EL (cell line): ENCODE measurements at places on chromosomes 11 and 22.
A peak's percentile ranks its signal among the peaks of the same experiment; 100 is the strongest.

DNA sequence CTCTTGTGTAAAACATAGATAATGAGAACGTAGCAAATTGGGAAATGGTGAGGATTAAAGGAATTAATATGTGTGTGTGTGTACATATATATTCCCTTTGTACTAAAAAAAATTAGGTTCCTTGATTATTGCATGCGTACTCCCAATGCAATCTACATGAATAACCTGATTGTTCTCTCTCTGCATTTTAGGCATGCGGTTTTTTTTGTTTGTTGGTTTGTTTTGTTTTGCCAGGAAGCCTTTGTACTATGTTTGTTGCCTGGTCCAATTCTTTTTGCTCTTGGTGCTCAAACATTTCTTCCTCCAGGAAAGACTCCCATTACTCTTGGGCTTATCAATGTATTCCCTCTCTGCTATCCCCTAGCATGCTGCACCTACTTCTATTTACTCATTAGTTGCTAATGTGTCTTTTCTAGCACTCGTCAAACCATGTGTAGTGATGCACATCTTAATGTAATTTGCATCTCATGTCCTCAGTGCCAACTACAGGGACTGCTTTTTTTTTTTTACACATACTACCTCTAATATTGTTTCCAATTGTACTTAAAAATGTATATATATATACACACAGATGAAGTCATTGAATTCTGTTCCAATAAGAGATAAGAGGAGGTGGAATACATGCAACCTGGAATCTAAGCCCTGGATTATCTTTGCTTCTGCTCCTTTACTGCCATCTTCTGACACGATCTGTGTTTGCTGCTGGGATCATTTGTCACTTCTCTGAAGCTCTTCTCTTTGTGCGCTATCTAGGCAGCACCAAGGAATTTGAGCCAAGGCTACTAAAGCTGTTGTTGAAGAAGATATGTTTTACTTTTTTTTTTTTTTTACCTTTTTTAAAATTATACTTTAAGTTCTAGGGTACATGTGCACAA is 197.2 kb upstream of the ANO3 start:
- no peak for DNase-seq

DNA sequence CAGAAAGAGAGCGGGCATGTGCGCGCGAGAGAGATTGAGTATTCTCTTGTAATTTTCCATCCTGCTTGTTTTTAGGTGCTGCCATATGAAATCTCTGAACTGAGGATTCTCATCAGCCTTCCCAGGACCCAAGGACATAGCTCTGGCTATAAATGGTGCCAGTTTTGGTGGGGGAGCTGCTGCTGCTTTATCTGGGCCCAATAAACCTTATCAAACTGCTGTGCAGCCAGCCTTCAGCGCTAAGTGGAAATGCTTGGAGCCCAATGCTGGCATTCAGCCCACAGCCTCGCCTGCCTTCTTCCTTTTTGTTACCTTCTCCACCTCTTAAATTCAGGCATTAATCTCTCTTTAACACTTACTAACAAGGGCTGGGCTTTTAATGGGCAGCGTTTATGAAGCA is 2.4 kb upstream of the ZBTB16 start:
- DNase-seq: no peak

DNA sequence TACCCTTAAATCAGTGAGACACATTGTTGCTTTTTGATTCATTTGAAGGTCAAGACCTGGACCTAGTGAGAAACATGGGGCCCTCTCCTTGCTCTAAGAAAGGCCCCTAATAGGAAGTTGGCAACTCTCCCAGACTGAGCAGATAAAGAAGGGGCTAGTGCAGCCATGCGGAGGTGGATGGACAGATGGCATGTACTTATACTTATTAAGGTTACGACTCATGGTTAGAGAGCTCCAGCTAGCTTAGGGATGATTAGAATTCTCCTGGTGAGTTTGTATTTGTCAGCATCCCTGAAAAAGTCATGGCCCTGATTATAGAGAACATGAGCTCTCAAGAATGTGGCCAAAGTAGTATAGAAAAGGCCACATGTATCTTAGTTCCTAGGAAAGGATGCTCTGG is 112.1 kb upstream of the BDNF start:
- DNase-seq: peak; percentile 69

GRCh38 chr22:43859621-43860020 is 2.7 kb downstream of the SULT4A1 start:
- no peak for DNase-seq

DNA sequence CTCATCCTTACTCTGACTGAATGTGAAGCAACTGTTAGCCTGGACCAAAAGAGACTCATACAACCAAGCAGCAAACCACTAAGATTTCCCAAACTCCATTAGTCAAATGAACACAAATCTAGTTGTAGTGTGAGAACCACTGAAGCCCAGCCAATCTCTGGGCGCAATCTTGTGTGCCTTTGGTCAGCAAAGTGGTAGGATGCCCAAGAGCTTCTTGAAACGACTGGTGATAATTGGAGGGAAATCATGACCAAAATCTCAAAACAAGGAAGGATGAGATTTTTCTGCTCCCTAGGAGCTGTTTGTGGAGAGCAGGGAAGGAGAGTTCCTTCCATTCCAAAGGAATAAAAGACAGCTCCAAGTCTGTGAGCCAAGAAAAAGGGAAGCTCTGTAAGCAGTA is 24.0 kb downstream of the F2 start:
- no peak for DNase-seq

- DNase-seq: peak; percentile 27
Observed at GRCh38 chr11:14318581-14318981, 40.4 kb downstream of the RRAS2 start.

DNA sequence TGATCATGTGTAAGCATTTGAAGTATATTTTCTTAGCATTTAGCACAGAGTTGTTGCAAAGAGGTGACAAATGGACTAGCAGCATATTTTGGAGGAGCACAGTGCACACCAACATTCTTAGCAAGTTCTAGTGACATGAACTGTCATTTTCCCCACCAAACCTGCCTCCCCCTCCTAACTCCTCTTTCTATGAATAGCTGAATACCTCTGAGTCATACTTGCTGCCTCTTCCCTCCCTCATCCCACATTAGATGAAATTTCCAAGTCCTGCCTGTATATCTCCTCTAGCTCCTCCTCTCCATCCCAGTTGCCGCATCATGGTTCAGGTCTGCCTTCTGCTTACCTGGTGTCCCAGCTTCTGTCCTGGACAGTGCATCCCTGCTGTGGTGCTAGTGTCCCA is 7.2 kb downstream of the OSBP2 start:
- DNase-seq: peak; percentile 44

DNA sequence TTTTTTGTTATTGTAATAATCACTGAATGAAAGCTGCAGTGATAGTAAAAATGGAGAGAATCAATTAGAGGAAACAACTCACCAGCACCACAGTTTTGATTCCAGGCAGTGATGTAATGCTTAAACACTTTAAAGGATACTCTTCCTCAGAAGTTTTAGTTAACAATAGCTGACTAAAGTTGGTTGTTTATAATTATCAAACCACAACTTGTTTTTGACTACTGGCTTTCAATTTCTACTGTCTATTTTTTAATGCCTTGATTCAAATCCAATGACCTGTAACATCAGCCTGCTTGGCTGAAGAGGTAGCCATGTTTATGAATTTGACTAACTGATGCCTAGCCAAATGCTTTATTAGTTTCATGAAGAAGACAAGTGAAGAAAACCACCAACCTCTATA is 18.2 kb upstream of the CASP12 start:
- DNase-seq: peak; percentile 17

DNA sequence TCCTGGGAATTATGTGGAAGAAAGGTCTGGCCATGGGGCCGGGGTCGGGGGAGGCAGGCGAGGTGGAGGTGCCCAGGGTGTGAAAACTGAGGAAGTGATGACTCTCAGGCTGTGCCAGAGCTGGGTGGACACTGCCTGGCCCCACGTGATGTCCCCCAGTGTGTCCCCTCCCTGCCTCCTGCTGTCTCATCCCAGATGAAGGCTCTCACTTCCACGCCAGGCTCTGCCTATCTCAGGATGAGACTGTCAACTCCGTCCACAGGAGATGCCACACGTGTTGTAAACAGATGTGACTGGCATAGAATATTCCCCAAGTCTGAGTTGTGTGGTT is 51.4 kb downstream of the RPS6KA4 start:
- no peak for DNase-seq

DNA sequence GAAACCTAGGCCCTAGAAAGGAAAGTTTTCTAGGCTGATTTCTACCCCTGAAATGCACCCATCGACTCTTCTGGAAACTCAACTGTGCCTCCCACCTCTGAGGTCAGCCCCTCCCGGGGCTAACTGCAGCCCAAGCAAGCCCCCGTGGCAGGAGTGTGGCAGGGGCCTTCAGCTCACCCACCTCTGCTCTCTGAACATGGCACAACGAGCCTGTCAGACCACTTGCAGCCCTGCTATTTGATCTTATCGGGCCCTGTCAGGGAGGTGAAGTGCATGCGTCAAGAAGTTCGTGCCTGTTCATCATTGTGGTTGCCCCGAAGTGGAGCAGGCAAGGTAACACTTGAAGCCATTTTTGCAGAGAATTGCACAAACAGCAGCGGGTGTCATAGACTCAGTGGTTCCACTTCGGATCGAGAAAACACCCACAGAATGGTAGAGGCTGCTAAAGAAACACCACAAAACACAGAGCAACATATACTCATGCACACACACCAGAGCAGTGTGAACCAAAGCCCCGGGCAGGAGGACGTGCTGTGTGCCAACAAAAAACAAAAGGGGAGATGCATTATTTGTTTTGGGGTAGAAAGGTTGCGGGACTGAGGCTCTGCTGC is 262.7 kb downstream of the ETS1 start:
- no peak for DNase-seq

DNA sequence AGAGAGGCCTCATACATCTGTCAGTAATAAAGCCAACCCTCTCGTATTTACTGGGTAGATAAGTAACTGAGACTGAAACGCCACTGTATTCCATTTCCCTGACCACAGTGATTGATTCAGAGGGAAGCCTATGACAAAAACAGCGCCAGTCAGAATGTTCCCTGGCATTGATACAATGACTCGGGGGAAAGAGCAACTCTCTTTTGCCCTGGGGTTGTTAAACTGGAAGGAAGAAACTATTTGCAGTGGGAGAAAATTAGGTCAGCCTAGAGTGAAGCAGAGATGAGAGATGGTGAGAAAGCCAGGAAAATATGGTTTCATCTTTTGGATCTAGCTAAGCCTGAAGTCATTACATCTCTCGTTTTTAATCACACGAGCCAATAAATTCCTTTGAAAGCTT is 48.6 kb upstream of the RBFOX2 start:
- DNase-seq: peak; percentile 59

GRCh38 chr11:72083414-72083813 is 2.8 kb downstream of the LRRC51 start:
- DNase-seq: no peak

GRCh38 chr11:71241721-71242259 is 10.6 kb downstream of the SHANK2 start:
- no peak for DNase-seq

DNA sequence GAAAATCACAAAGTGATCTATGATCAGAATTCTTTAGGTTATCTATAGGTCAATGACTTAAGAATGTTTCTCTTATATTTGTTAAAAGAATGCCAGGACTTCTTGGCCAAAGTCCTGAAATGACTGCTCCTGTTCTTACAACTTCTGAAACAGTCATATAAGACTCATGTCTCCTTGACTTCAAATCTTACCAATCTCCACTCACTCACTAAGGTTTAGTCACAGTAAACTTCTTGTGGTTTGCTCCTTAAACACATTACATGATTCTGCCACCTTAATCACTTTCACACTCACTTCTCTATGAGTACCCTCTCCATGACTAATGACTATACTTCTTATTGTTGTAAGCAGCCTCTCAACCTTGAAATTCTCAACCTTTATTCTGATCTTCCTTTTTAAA is 648.7 kb upstream of the CCDC179 start:
- DNase-seq: peak; percentile 46

- no peak for DNase-seq
Observed at GRCh38 chr22:39367035-39367434, 17.2 kb downstream of the SYNGR1 start.

DNA sequence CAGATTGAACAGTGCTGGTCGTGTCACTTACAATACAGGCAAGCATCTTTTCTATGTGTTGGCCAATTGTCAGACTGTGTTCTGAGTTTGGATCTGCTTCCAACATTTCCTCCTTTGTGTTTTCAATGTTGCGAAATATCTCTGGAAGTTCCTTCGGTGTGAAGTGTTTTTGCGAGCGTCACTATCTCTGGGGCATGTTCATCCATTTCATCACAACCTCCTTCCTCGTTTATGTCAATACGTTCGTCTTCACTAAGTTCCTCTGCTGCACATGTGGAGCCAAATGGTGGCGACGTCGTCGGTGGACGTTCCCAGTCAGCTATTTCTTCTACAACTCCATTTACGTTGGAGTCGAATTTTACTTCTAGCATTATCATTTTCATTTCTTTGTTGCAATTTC is 100.2 kb upstream of the LMO1 start:
- no peak for DNase-seq

- no peak for DNase-seq
Observed at GRCh38 chr11:14181121-14181520, 177.9 kb downstream of the RRAS2 start.

DNA sequence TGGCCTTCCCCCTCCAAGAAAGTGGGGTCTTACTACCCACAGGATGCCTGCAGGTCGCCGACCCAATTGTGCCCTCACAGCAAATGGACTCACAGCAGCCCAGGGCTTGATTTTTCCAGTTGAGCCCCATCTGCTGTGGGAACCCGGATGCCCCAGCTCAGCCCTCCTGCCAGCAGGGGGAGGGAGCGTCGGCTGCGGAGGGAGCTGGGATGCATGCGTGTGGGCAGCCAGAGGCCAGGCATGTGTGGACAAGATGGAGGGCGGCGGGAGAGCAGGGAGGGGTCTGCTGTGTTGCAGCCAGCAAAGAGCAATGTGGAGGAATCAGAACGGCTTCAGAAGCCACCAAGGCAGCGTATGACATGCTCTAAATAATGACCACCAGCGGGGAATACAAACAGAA is 41.0 kb upstream of the EIF3D start:
- peak; percentile 50 for DNase-seq
